ENCODE measurements at places on chromosomes 6 and 20.

DNA sequence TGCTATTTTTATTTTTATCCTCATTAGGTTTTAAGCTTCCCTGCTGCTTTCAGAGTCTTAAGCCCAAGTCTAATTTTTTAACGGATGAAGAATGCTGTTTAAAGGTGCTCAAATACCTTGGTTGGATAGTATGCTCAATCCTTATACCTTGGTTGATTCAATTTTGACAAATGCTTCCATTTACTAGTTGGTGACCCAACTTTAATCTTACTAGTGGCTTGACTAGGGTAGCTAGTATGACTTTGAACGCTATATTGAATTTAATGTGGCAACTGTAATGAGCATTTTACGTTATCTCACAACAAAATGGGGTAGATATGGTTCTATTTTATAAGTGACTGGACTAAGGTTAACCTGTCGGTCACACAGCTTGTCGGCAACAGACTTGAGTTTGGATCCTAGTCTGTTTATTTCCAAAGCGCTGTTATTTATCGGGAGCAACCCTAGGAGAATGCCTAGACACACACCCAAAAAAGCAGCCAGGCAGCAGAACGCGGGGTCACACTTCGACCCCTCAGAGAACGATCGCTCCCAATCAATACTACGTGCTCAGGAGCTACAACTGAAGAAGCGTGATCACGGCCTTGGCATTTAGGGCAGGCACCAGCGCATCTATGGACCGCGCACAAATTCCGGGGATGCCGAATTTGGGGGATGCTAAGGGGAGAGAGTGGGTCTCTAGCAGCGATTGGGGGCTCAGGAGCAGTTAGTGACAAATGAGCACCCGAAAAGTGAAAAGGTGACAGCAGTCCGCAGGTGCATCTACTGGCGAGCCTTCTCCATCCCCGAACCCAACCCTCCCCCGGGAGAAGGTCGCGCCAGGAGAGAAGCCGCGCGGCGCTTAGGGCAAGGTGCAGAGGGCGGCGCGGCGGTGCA, 586 bp upstream of the ALDH5A1 start:
- DNase-seq = no peak

DNA sequence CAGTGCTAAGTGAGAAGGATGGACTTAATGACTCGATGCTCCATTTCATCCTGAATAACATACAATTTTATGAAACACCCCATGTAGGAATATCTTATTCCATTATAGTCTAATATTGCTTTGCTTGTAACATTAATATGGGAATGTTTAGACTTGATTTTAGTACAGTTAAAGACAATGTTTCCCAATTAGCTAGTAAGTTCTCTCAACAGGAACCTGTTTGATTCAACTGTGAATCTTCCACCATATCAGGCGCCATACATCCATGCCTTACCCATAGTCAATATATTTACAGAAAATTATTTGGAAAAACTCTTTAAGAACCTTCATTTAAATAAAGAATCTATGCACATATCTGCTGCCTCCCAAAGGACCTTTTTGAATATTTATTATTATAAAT, 3.3 kb downstream of the NDRG3 start:
- DNase-seq = no peak

DNA sequence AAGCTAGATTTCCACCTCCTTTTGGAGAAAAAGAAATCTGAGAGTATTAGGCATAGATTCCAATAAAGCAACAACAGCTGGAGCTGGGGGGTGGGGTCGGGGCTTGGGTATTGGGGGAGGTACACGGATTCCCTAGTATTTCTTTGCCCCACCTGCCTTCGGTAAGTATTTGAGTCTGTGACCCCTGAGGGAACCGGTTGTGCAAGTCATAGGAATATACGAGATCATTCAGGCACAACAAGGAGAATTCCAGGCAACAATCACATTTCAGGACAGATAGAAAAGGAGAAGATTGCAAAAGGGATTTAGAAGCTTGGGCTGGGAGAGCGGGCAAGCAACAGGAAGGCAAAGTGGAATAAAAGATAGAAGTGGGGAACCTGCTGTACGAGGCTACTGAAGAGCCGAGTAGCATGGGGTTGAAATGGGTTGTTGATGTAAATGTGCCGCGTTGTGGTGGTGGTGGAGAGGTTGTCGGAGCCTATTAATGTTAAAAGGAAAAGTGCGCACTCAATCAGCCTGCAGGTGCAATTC, 148.9 kb downstream of the BCAS1 start:
- DNase-seq = no peak

- DNase-seq = no peak
Measured at GRCh38 chr6:31879143-31879542, 346 bp upstream of the SLC44A4 start.

DNA sequence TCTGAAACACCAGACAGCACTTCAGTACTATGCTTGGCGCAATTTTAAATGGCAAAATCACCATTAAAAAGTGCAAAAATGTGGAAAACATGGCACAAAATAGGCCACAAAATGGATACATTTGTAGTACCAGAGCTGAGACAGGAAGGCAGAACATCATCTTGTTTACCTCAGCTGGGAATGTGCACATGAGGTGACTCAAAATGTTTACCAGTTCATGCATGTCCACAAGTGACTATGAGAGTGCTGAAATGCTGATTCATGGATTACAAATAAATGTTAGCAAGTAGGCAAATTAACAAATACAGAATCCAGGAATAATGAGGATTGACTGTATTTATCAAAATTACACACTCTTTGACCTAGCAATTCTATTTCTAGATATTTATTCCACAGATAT, 201.6 kb downstream of the ISM1 start:
- DNase-seq = no peak

GRCh38 chr6:63352544-63353285, 32.9 kb upstream of the LGSN start:
- DNase-seq = no peak

- DNase-seq = no peak
Measured at GRCh38 chr6:42720739-42721138, 1.7 kb downstream of the PRPH2 start.

DNA sequence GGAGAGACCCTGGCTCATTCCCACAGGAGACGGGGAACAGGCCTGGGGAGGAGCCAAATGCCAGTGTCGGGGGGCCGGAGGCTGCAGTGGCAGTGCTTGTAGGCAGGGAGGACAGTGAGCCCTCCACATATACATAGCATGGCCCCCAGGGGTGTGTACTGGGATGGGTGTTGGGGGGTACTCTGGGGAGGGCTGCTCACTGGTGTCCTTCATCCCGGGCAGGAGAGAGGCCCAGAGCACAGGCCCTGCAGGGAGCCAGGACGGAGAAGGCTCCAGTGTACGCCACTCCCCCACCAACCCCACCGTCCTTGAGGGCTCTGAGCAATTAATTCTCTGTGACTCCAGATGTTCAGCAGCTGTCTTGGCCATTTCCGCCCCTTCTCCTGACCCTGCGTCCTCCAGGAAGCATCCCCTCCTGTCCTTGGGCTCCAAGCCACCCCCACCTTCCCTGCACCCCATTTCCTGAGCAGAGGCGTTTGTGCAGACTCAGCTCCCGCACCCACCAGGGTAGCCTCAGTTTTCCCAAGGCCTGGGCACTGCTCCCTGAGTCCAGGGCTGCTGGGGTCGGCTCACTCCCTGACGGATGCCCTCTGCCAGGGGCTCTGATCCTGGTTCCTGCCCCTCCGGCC, 3.4 kb upstream of the ABHD16B start:
- DNase-seq = no peak

- DNase-seq = no peak
Measured at GRCh38 chr6:91786474-91787184, 1199.8 kb upstream of the MAP3K7 start.

- DNase-seq = no peak
Measured at GRCh38 chr6:124854338-124854922, 107.8 kb upstream of the RNF217 start.

DNA sequence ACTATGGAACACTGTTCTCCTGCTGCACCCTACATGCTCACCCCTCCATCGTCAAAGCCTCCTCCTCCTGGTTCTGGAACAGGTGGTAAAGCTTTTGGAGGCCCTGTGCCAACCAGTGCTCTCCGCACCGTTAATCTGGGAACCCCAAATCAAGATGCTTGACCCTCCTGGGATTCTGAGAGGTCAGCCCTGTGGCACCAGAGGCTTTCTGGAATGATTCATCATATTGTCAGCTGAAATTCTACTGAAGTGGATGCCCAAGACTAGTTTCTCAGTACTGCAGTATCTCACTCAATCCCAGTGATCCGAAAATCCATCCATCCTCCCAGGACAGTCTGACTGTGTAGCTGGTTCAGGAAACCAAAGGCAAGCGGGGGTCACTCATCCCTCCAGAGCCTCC, 92.7 kb downstream of the TRERF1 start:
- no peak for DNase-seq

GRCh38 chr6:53067849-53068361, 2.7 kb downstream of the FBXO9 start:
- DNase-seq = no peak

GRCh38 chr6:125839471-125839870, 48.7 kb downstream of the NCOA7 start:
- no peak for DNase-seq

- DNase-seq = no peak
Measured at GRCh38 chr6:164502833-164503232, 806.6 kb downstream of the C6orf118 start.

DNA sequence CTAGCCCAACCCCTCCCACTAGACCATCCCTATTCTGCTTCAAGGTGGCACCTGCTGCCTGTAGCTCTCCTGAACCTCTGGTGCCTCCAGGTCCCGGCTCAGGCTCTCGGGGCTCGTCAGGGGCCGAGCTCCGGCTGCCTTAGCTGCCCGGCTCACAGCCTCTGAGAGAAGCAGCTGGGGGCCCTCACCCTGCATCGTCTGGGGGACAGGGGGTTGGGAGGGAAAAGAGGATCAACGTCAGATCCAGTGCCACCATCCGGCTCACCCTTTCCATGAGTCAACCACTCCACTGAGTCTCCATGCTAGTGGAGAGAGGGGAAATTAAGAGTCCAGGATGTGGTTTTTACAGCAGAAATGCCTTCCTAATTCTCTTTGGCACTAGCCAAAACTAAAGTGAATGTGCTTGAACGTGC, 13.0 kb downstream of the BAG6 start:
- DNase-seq = no peak

DNA sequence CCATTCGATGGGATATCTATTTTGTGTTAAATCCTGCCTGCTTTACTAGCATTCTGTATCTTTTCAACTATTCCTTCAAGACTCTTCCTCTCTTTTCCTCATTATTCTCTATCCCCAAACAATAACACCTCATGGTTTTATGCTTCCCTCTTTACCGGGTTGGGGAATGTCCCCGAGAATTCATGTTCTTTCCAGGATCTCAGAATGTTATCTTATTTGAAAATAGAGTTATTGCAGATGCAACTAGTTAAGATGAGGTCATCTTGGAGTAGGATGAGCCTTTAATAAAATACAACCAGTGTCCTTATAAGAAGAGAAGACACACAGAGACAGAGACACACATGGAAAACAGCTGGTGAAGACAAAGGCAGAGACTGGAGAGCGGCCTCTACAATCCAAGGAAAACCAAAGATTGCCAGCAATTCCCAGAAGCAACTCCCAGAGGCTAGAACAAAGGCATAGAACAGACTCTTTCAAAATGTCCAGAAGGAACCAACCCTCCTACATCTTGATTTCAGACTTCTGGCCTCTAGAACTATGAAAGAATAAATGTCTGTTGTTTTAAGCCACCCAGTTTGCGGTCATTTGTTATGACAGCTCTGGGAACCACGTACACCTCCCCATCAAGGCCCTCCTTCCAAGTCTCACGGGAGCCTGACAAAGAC, 126.8 kb upstream of the TNFAIP3 start:
- no peak for DNase-seq

- no peak for DNase-seq
Measured at GRCh38 chr6:151215999-151216398, 23.8 kb upstream of the AKAP12 start.

DNA sequence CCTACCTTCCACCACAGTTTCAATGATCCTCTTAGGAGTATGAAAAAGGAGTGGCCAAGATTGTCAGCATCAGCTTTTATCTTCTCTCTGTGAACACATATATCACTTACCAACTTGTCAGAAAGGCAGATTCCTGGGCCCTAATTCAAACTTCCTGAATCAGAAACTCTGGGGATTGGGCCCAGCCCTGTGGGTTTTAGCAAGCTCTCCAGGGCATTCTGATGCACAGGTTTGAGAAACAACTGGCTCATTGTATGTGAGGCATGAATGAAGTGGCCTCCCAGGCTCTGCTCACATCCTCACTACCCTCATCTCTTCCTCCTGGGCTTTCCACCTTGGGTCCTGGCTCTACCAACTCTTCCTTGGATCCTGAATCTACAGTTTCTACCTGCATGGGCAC, 13.2 kb upstream of the THBD start:
- DNase-seq = no peak
